Breast epithelium (tissue), 4 donors: ENCODE measurements at places on chromosomes 3 and 15.
A peak's percentile ranks its signal among the peaks of the same experiment; 100 is the strongest.

GRCh38 chr3:69058180-69058946, 6.2 kb upstream of the TMF1 start:
- DNase-seq, result no peak
- no peaks in the 10 kb centered on the region for H3K4me1 ChIP-seq
- no peak overlapping the region for H3K27ac ChIP-seq
- H3K4me3 ChIP-seq, result no peak overlapping the region

DNA sequence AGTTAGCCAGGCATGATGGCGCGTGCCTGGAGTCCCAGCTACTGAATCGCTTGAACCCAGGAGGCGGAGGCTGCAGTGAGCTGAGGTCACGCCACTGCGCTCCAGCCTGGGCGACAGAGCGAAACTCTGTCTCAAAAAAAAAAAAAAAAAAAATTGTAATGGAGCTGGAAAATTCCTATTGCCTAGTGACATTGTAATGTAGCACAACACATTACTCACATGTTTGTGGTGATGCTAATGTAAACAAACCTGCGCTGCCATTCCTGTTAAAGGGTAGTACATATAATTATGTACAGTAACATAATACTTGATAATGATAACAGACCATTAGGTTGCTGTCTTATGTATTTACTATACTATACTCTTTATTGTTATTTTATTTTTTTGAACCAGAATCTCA, 39.1 kb downstream of the KNL1 start:
- H3K4me1 ChIP-seq, result no peaks in the 10 kb centered on the region
- no peaks in the 10 kb centered on the region for H3K36me3 ChIP-seq
- no peak overlapping the region for H3K27ac ChIP-seq

- no peaks in the 10 kb centered on the region for H3K36me3 ChIP-seq
- H3K27ac ChIP-seq, result peak overlapping the region; percentile 16
- no peak overlapping the region for H3K4me3 ChIP-seq
Measured at GRCh38 chr3:124811436-124811835, 75.7 kb downstream of the ITGB5 start.

DNA sequence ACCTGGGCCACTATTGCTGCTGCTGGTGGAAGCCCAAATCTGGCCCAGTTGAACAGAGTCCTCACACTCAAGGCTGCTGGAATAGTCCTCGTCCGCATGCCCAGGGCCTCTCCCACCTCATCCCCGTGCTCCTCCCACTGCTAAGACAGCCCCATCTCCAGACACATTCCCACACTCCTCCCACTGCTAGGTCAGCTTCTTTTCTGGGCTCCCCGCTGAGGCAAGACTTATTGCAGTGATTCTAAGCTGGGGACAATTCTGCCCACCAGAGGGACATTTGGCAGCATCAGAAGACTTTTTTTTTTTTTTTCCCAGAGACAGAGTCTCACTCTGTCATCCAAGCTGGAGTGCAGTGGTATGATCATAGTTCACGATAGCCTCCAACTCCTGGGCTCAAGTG, 35.1 kb downstream of the POC1A start:
- no peak overlapping the region for H3K27ac ChIP-seq
- no peaks in the 10 kb centered on the region for H3K36me3 ChIP-seq
- DNase-seq, result no peak
- H3K4me3 ChIP-seq, result no peak overlapping the region

GRCh38 chr3:40780291-40780924, 255.6 kb downstream of the ZNF621 start:
- peak overlapping the region; percentile 93 for H3K27ac ChIP-seq
- H3K4me3 ChIP-seq, result peak overlapping the region; percentile 58
- peaks cover 3% of the 10 kb centered on the region for H3K4me1 ChIP-seq
- no peaks in the 10 kb centered on the region for H3K27me3 ChIP-seq
- H3K36me3 ChIP-seq, result no peaks in the 10 kb centered on the region
- DNase-seq, result peak; percentile 94

- no peaks in the 10 kb centered on the region for H3K27me3 ChIP-seq
- DNase-seq, result no peak
- H3K4me1 ChIP-seq, result no peaks in the 10 kb centered on the region
- no peak overlapping the region for H3K27ac ChIP-seq
- peak overlapping the region; percentile 9 for H3K4me3 ChIP-seq
- H3K36me3 ChIP-seq, result no peaks in the 10 kb centered on the region
Measured at GRCh38 chr15:60299452-60300047, 98.2 kb downstream of the ANXA2 start.

GRCh38 chr15:70636540-70637165, 126.7 kb downstream of the UACA start:
- H3K27me3 ChIP-seq, result no peaks in the 10 kb centered on the region
- DNase-seq, result no peak
- no peaks in the 10 kb centered on the region for H3K36me3 ChIP-seq
- no peaks in the 10 kb centered on the region for H3K4me1 ChIP-seq
- H3K27ac ChIP-seq, result no peak overlapping the region
- no peak overlapping the region for H3K4me3 ChIP-seq

- DNase-seq, result no peak
- no peaks in the 10 kb centered on the region for H3K4me1 ChIP-seq
- H3K27ac ChIP-seq, result no peak overlapping the region
- H3K4me3 ChIP-seq, result no peak overlapping the region
- H3K27me3 ChIP-seq, result no peaks in the 10 kb centered on the region
Measured at GRCh38 chr3:181362378-181362777, 349.3 kb upstream of the SOX2 start.

- DNase-seq, result no peak
- H3K4me1 ChIP-seq, result no peaks in the 10 kb centered on the region
Measured at GRCh38 chr3:143831994-143832393, 16.3 kb downstream of the SLC9A9 start.

- H3K4me1 ChIP-seq, result no peaks in the 10 kb centered on the region
- H3K27me3 ChIP-seq, result no peaks in the 10 kb centered on the region
- H3K4me3 ChIP-seq, result no peak overlapping the region
- DNase-seq, result no peak
- no peak overlapping the region for H3K27ac ChIP-seq
Measured at GRCh38 chr3:114525278-114525677, 231.4 kb downstream of the TIGIT start.

- no peaks in the 10 kb centered on the region for H3K27me3 ChIP-seq
- no peaks in the 10 kb centered on the region for H3K4me1 ChIP-seq
- no peak for DNase-seq
- H3K27ac ChIP-seq, result no peak overlapping the region
- no peaks in the 10 kb centered on the region for H3K36me3 ChIP-seq
- H3K4me3 ChIP-seq, result no peak overlapping the region
Measured at GRCh38 chr3:16570113-16570512, 35.1 kb downstream of the DAZL start.

- H3K4me1 ChIP-seq, result no peaks in the 10 kb centered on the region
- no peaks in the 10 kb centered on the region for H3K36me3 ChIP-seq
- H3K27ac ChIP-seq, result no peak overlapping the region
- H3K27me3 ChIP-seq, result no peaks in the 10 kb centered on the region
- no peak overlapping the region for H3K4me3 ChIP-seq
- no peak for DNase-seq
Measured at GRCh38 chr3:29412110-29412509, 131.2 kb downstream of the RBMS3 start.
